CD4-positive, CD25-positive, alpha-beta regulatory T cell (primary cell): ENCODE measurements at places on chromosomes 5 and 9. TPM values are rescaled to one million over a fixed set of nuclear protein-coding genes. Genes with fewer than 3 reads are reported as not detected.

DNA sequence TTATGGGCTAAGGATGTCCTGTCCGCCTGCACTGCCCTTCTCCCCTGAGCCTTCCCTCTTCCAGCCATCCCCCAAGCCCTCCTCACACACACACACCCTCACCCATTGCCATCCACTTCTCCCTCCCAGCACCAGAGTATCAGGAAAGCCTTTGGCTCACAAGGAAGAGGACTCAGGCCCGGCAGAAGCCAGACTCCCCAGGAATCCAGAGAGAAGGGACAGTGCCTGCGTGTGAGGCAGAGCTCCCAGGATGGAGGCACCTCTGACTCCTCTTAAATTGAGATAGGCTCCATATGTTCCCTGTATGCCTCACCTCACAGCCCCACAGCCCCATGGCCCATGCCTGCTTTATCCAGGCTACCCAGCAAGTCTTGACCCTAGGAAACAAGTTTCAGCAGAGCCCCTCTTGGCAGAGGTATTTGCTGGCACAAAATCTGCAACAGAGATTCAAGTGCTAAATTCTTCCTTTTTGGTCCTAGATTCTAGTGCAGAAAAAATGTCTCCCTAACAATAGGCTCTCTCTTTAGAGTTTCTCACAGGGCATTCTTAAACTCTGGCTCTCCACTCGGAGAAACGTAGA is 761 bp downstream of the IL17B start:
- H3K4me3 ChIP-seq: no peak overlapping the region
- DNase-seq: no peak
- no peaks in the 10 kb centered on the region for H3K36me3 ChIP-seq
- no peak overlapping the region for H3K27ac ChIP-seq
- H3K4me1 ChIP-seq: no peaks in the 10 kb centered on the region

DNA sequence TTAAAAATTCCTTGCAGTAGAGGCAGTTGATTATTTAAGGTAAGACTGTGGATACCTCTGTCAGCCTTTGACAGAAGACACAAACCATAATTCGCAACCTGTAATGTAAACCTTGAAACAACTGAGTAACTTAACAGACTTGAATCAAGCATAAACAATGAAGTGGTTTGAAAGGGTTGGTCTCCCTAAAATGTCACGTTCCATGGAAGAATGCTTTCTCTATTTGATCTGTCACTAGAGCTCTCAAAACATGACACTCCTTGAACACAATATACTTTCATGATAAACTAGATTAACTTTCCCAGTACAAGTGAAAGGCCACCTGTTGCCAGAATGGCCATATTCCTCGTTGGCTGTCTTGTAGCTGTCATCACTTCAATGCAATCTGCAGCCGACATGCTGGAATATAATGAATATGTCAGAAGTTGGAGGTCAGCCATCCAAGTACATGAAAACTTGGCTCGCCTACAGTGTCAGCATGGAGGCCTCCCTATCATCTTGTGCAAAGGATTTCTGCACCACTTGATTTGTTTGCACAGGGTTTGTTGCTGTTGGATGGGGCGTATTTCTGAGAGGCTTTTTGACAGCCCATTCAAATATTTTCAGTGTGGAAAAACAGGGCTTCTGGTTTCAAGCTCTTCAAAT is 228.0 kb downstream of the TLE4 start:
- no peaks in the 10 kb centered on the region for H3K4me1 ChIP-seq
- no peaks in the 10 kb centered on the region for H3K36me3 ChIP-seq
- no peak for DNase-seq
- H3K27ac ChIP-seq: no peak overlapping the region
- no peak overlapping the region for H3K4me3 ChIP-seq
- no peaks in the 10 kb centered on the region for H3K27me3 ChIP-seq

- H3K36me3 ChIP-seq: no peaks in the 10 kb centered on the region
- DNase-seq: no peak
- no peaks in the 10 kb centered on the region for H3K27me3 ChIP-seq
- H3K4me3 ChIP-seq: no peak overlapping the region
- no peaks in the 10 kb centered on the region for H3K4me1 ChIP-seq
- no peak overlapping the region for H3K27ac ChIP-seq
Measured at GRCh38 chr9:16585591-16585990, 284.9 kb downstream of the BNC2 start.

GRCh38 chr5:83467371-83468035 is 4.0 kb upstream of the VCAN start:
- DNase-seq: no peak
- no peak overlapping the region for H3K4me3 ChIP-seq
- H3K27me3 ChIP-seq: peaks cover 32% of the 10 kb centered on the region
- H3K36me3 ChIP-seq: no peaks in the 10 kb centered on the region

GRCh38 chr9:6014670-6015270 is 654 bp downstream of the RANBP6 start:
- H3K27me3 ChIP-seq: no peaks in the 10 kb centered on the region
- DNase-seq: no peak
- H3K27ac ChIP-seq: peak overlapping the region; percentile 83

DNA sequence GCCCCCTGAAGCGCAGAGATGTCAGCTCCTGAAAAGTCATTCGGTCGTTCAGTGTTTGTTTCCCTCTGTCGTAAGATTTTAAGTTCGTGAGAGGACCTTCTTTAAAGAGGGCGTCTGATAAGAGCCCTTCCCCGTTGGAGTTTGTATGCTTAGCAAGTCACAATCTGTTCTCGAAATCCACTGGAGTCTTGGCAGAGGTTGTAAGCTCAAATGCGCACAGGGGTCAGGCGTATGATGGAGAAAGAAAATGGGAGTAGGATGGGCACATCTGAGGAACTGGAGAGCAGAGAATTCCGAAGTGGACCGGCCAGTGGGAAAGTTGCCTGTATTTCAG is 710 bp downstream of the HSD17B4 start:
- no peak for DNase-seq
- H3K36me3 ChIP-seq: no peaks in the 10 kb centered on the region
- H3K27ac ChIP-seq: peak overlapping the region; percentile 66
- no peaks in the 10 kb centered on the region for H3K27me3 ChIP-seq

GRCh38 chr9:113508111-113508749 is 44.7 kb downstream of the RGS3 start:
- no peaks in the 10 kb centered on the region for H3K36me3 ChIP-seq
- H3K4me1 ChIP-seq: peaks cover 20% of the 10 kb centered on the region
- H3K4me3 ChIP-seq: no peak overlapping the region
- no peak overlapping the region for H3K27ac ChIP-seq
- DNase-seq: no peak
- no peaks in the 10 kb centered on the region for H3K27me3 ChIP-seq

DNA sequence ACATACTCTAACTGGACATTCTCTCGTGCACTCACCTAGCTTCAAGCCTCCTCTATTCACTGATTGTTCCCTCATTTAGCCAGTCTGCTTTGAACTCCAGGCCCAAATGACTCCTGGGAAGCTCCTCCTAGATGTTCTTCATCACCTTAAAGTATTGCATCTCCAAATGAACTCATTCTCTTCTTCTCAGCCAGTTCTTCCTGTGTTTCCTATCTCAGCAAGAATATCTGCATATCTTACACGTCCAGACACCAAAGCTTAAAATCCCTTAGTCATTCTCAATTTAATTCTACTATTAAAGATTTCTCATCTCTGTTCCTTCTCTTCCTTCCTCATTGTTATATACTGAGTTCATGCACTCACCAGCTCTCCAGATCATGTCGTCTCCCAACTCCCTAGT is 118.6 kb upstream of the DAB2 start:
- no peak overlapping the region for H3K4me3 ChIP-seq
- H3K36me3 ChIP-seq: no peaks in the 10 kb centered on the region
- H3K4me1 ChIP-seq: no peaks in the 10 kb centered on the region
- no peak overlapping the region for H3K27ac ChIP-seq

DNA sequence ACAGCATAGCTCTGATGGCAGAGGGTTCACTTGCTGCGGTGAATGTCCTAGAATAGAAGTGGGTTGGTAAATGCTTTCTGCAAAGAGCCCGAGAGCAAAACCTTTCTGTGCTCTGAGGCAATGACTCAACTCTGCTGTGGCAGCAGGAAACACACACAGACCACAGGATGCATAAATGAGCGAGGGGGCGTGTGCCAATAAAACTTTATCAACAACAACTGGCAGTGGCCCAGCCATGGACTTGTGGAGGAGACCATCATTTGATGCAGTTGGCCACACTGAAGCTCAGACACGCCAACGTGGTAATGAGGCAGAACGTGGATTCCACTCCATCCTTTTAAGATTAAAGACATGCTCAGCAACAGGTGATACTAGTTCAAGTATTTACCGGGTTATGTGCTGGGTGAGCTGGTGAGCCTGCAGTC is 6.8 kb downstream of the MRPL36 start:
- H3K4me1 ChIP-seq: peaks cover 55% of the 10 kb centered on the region
- peak; percentile 96 for DNase-seq
- peak overlapping the region; percentile 82 for H3K27ac ChIP-seq
- H3K27me3 ChIP-seq: no peaks in the 10 kb centered on the region

DNA sequence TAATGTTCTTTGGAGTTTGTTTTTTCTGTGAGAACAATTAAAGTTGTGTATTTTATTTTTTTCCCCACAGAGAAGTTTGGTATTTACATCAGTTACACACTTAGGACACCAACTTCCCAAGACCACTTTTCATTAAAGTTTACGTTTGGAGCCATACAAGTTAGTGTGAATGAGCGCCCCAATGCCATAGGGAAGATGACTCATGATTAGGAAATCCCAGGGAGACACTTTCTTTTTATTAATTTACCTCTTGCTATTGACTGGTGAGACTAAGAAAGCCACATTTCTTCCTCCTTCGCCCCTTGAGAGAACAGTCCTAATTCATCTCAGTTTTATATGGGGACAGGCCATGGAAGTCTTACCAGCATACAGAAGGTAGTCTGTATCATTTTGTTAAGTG is 57.1 kb downstream of the EDIL3 start:
- H3K27ac ChIP-seq: no peak overlapping the region
- DNase-seq: no peak
- no peak overlapping the region for H3K4me3 ChIP-seq
- H3K36me3 ChIP-seq: no peaks in the 10 kb centered on the region

DNA sequence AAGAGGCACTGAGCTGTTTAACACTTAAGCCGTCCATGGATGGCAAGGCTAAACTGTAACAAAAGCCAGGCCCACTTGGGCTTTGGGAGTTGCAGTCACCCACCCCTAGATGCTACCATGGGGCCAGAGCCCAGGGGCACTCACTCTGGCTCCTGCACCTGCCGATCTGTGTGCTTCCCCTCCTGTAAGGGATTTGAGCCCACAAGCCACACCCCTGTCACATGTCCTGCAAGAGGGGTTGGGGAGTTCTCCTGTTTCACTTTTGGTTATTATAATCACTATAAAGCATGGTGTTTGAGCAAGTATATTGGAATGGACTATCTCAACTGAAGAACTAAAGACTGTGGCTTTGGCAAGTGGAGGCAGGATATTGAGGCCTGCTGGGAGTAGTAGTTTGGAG is 14.0 kb upstream of the GPR151 start:
- H3K27me3 ChIP-seq: peaks cover 3% of the 10 kb centered on the region
- no peak overlapping the region for H3K4me3 ChIP-seq
- no peaks in the 10 kb centered on the region for H3K4me1 ChIP-seq
- no peak for DNase-seq

DNA sequence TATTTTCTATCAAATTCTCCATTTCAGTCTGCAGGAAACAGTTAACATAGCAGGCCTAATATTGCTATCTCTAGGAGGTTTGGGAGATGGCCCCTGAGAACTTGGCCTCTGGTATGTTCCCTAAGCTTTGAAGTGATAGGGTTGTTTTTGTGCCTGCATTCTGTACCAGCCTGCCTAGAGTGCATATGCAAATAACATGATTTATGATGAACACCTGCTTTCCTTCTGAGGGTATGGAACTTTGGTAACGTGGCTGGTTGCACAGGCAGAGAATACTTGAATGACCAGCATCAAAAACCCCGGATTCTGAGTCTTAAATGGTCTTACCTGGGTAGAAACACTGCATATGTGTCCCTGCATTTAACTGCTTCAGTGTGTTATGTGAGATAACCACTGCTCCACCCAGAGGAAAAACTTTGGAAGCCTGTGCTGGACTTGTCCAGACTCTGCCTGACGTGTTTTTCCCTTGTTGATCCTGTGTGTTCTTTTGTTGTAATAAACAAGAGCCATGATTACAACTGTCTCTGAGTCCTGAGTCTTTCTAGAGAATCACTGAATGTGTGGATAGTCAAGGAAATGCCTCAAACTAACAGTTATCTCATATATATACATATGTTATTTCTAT is 111.3 kb upstream of the ABCA1 start:
- DNase-seq: no peak
- H3K4me3 ChIP-seq: no peak overlapping the region
- no peak overlapping the region for H3K27ac ChIP-seq
- no peaks in the 10 kb centered on the region for H3K36me3 ChIP-seq
- H3K4me1 ChIP-seq: no peaks in the 10 kb centered on the region

- no peaks in the 10 kb centered on the region for H3K27me3 ChIP-seq
- DNase-seq: no peak
- no peaks in the 10 kb centered on the region for H3K4me1 ChIP-seq
- H3K27ac ChIP-seq: no peak overlapping the region
- H3K36me3 ChIP-seq: no peaks in the 10 kb centered on the region
- H3K4me3 ChIP-seq: no peak overlapping the region
Measured at GRCh38 chr9:77534376-77535057, 113.6 kb downstream of the GNA14 start.

DNA sequence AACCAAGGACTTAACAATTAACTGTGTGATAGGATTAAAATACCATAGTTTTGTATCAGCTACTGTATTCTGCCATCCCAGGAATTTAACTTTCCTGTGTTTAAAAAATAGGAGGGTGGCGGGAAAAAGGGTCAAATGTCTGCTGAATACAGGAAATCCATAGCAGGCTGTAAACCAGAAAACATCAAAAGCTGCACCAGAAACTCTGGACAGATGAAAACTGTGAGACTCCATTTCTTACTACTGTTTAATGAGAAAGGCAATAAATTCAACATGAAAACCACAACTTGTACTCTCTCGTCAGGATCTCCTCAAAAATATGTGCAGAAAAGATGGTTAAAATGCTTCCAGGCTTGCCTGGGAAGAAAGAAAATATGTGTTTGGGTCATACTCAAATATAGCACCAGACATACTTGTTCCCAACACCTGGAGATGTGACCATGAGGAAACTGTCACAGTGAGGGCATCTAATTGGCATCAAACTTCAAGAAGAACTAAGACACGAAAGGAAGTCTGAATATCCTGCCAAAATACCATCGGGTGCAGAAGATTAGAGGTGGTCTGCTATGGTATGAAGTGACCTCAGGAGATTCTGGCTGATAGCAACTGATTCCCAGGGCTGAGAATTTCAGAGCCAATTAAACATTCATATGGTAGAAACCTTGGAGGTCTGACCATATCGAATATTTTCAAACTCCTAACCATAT is 164.7 kb upstream of the TARS1 start:
- no peak for DNase-seq
- no peaks in the 10 kb centered on the region for H3K36me3 ChIP-seq
- H3K4me1 ChIP-seq: no peaks in the 10 kb centered on the region
- H3K27ac ChIP-seq: no peak overlapping the region
- no peaks in the 10 kb centered on the region for H3K27me3 ChIP-seq
- H3K4me3 ChIP-seq: no peak overlapping the region

PTPRD gene
- 0.47 TPM for total RNA-seq

NR2F1-AS1 gene
- total RNA-seq: not detected

CATSPER3 gene
- 0.37 TPM for total RNA-seq

COL5A1 gene
- total RNA-seq: 1.7 TPM
